ENCODE measurements at places on chromosomes 3 and 15.

GRCh38 chr3:189621948-189622603 lies 9.1 kb upstream of the TP63 start:
- no peak for DNase-seq

DNA sequence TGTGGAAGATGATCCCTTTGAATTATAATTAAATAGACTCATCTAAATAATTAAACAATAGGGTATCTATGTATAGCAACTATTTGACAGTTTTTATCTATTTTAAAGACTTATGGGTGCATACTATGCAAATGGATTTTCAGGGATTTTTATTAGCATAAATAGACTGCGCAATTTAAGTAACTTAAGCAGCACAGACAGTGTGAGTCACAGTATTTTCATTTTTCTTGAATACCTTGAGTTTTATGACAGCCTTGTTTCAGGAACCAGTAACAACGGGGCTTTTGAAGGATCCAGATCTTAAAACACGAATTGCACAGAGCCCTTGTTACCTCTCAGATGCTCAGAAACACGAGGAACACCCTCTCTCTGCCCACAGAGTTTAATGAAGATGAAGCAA lies 175.5 kb upstream of the CD96 start:
- DNase-seq: no peak

- DNase-seq: no peak
Observed at GRCh38 chr3:157113832-157114505, 46.0 kb downstream of the CCNL1 start.

DNA sequence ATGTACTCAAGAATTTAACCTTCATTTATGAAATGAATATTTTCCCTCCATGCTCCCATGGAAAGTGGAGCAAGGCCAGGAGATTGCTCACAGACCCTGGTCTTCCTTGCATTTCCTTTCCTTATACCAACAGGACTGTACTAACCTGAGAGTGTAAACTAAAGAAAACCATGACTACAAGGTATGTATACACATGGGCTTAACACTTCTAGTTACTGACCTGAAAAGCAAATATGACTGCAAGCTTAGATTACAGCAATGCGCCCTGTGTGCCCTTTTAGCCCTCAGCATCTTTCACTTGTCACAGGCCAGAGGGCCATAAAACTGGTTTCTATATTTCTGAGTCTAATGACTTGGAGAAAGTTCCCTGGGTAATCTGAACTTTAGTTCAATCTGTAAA lies 52.1 kb downstream of the NEK10 start:
- no peak for DNase-seq

GRCh38 chr15:25664761-25665160 lies 198.4 kb downstream of the ATP10A start:
- DNase-seq: no peak

GRCh38 chr15:26191193-26191592 lies 328.1 kb upstream of the ATP10A start:
- DNase-seq: no peak

- no peak for DNase-seq
Observed at GRCh38 chr3:192445770-192446644, 281.3 kb downstream of the FGF12 start.

- no peak for DNase-seq
Observed at GRCh38 chr15:28912422-28912821, 26.6 kb downstream of the APBA2 start.

DNA sequence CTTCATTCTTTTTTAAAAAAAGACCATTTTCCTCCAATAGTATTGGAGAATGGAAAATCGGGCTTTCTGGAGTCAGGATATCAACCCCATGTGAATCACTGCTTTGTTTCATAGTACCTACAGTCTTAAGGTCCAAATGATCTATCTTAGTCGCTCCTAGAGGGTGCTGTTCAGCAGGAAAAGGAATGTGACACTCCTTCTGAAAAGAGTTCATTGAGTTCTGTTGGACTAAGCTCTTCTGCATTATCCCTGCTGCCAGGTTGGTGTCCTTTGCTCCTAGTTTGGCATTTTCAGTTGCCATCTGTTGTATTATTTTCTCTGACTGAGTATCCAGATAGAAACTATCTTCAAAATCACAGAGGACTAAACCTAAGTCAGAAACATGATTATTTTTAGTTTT lies 57.2 kb downstream of the POLQ start:
- DNase-seq: no peak

- DNase-seq: no peak
Observed at GRCh38 chr3:188964957-188965356, 206.8 kb upstream of the TPRG1 start.

DNA sequence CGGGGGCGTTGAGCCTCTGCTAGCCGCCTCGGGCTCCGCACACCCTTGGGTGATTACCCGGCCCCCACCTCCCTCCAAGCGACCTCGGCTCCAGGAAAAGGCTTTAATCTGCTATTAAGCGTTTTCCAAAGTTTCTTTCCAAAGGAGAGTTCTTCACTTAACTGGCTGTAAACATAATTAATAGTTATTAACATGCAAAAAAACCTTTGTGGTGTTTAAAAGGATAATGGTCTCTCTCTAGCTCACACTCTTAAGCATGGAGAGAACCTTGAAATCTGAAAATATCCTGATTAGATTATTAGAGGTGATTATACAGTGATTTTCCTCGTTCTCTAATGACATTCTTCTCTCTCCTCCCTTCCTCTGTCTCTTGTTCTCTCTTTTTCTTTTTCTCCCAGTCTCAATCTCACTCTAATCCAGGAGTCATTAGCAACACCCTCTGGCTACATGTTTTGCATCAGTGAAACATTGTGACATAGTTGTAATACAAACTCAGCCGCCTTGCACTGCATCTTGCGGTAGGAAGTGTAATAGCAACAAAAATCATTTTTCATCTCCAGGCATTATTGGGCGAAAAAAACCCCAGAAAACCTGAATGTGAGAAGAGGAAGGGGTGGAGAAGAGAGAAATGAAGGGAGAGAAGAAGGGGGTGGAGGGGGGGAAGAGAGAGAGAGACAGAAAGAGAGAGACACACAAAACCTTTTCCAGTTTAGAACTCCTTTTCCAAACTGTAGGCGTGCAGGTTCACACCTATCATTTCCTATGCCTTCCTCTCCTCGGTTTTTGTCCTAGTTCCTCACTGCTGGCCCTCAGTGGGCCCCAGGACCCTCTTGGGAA lies 24.4 kb downstream of the NR2F2 start:
- DNase-seq: no peak

- no peak for DNase-seq
Observed at GRCh38 chr15:24067733-24068501, 380.8 kb upstream of the NDN start.

GRCh38 chr15:60703207-60703933 lies 224.4 kb upstream of the ICE2 start:
- DNase-seq: no peak

- DNase-seq: no peak
Observed at GRCh38 chr15:64502551-64502950, 42.2 kb downstream of the ZNF609 start.

GRCh38 chr3:129512595-129512994 lies 15.8 kb upstream of the RHO start:
- no peak for DNase-seq

DNA sequence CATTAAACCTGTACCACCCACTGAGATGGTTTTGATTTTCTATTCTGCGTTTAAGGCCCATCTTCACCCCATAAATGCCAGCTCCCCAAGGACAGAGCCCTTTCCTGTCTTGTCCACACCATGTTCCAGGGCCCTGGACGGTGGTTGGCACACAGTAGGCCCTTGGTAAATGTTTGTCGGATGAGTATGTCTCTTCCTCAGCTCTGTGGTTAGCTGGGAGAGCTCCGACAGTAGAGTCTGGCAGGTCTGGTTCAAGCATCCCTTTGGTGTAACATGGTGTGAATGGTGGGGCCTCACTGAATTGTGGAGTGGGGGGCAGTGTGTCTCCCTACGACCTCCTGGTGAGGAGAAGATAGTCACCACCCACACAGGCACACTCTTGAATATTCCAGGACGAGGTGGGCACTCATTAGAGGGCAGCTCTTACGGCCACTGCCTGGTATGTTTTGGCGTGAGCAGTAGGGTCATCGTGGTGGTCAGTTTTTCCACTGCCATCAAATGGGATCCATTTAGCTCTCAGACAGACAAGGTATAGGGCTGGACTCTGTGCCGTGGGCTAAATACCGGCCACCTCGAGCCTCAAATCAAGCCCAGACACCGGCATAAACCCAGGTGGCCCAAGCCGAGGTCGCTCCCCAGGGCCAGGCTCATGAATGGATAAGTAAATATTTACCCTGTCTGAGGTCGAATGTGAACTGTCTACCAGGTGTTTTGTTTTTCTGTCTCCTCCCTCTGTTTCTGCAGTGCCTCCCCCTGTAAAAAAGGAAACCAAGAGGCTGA lies 61.3 kb downstream of the SMAD3 start:
- DNase-seq: peak; percentile 31

GRCh38 chr15:31352911-31353811 lies 26.5 kb downstream of the KLF13 start:
- DNase-seq: peak; percentile 50

- DNase-seq: no peak
Observed at GRCh38 chr15:85691350-85692240, 103.1 kb downstream of the KLHL25 start.

- no peak for DNase-seq
Observed at GRCh38 chr3:18546632-18547031, 121.5 kb upstream of the SATB1 start.

DNA sequence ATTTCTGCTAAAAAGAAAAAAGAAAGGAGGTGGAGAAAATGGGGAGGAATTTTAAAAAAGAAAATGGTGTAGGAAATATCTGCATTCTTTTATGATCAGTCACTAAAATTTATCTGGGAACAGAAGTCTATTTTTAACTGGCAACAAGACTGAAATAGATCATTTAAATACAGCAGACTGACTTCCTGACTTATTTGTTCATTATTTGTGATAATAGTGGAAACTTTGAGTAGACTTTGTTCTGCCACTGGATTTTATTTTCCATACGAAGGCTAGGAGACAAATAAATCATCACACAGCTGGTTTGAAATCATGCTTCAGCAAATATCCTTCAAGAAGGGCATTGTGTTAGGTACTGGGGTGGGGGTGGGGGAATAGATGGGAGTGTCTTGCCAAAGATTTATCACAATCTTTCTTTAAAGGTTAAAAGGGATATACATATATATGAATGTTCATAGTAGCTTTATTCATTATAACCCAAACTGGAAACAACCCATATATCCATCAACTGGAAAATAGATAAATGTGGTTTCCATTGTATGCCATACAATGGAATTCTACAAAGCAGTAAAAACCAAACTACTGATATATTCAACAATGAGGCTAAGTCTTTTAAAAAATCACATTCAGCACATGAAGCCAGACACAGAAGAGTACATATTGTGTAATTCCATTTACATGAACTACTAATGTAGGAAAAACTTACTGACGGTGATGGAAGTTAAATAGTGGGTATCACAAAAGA lies 4.7 kb upstream of the CLASP2 start:
- DNase-seq: no peak

- no peak for DNase-seq
Observed at GRCh38 chr3:134018406-134018805, 11.3 kb downstream of the SLCO2A1 start.

GRCh38 chr3:66428733-66429132 lies 72.1 kb downstream of the LRIG1 start:
- DNase-seq: peak; percentile 92

- DNase-seq: no peak
Observed at GRCh38 chr15:82934100-82934880, 18.2 kb downstream of the HOMER2 start.

DNA sequence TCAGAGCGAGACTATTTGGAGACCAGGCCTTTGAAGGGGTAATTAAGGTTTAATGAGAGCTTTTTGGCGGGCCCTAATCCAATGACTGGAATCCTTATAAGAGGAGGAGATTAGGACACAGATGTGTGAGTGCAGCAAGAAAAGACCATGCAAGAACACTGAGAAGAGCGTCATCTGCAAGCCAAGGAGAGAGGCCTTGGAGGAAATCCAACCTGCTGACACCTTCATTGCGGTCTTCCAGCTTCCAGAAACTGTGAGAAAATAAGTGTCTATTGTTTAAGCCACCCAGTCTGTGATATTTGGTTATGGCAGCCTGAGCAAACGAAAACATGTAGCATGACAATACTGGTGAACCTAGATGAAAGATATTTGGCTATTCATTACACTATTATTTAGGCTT lies 23.0 kb upstream of the MUSTN1 start:
- no peak for DNase-seq

GRCh38 chr3:183151821-183152351 lies 10.6 kb downstream of the LAMP3 start:
- DNase-seq: no peak

DNA sequence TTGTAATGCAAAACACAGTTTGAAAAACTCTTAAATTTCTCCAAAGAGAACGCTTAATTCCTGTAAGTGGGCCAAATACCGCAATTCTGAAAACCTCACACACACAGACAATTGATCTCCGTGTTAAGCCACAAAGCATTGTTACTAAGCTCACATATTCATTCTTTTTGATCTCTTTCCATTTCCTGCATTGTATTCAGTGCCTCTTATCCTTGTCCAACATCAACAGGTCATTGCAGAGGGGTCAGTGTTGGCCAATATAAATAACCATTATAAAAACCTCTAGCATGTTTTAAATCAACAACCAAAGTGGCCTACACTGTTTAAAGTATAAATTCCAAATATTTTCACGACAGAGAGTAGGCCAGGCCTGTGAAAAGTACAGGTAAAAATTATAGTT lies 171.1 kb downstream of the PDZRN3 start:
- DNase-seq: no peak

- no peak for DNase-seq
Observed at GRCh38 chr3:129014148-129014547, 13.0 kb downstream of the EFCC1 start.

DNA sequence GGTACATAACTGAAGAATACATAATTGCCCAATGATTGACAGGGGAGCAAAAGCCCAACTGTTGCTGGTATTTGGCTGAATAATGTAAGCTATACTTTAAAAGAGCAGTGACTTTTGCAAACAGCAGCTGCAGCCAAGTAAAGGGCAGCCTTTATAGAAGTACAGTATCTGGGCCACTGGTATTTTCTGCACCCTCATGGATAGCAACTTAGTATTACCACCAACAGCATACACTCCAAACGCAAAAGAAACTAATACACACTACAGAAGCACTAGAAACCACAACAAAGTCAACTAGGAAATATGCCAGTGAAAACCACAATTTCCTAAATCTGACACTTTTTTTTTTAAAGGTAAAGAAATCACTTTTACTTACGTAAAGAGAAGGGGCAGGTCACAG lies 206.1 kb downstream of the TIGIT start:
- DNase-seq: no peak

- no peak for DNase-seq
Observed at GRCh38 chr3:66823009-66823397, 175.1 kb upstream of the KBTBD8 start.

GRCh38 chr3:153629148-153629547 lies 467.1 kb downstream of the RAP2B start:
- DNase-seq: no peak

- DNase-seq: no peak
Observed at GRCh38 chr15:83178869-83179325, 28.7 kb downstream of the HDGFL3 start.

DNA sequence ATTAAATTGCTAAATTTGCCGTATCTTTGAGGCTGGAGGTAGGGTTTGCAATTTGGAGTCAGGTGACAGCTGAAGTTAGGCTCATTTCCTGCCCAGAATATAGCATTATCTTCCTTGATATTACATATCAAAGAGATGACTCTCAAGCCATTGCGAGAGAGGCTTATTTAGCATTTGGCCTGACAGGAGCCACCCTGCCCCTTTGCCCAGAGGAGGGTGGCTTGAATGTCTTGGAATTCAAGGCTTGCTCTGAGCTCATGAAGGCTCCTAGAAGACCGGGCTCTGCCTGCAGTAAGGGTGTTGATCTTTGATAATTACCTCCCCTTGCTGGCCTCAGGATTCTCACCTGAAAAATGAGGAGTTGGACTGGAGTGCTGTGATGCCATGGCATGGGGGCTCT lies 251.4 kb upstream of the C2CD4B start:
- DNase-seq: no peak

- no peak for DNase-seq
Observed at GRCh38 chr3:37985637-37986320, 4.8 kb upstream of the VILL start.

Measured in SHP77 (cell line).